ENCODE measurements at places on chromosomes 7 and 10.

DNA sequence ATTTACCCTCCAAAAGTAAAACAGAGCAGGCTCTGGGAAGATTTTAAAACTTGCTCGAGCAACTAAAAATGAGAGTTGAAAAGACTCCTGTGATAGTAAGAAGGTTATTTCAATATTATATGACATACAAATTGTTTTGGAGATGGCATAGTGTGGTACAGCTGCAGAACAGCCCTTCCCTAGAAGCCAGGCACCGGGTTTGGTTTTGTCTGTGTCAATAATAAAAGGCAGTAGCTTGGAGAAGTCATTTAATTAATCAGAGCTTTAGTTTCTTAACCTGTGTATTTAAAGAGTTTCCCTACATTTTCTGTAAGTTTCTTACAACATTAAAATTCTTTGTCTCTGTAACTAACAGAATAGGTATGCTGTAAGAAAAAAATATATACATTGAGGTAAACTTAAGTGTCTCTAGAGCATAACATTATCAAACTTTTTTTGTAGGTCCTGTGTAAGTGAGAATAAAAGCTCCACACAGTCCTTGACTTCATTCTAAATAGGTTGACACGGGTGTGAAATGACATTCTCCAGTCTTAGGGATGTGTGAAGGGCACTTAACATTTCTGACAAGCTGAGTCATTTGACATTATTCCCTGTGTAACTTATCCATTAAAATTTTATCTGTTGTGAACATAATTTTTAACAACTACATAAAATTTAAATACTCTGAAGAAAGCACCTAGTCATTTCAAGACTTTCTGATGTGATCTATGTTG, 425.0 kb upstream of the ETV1 start:
- DNase-seq = no peak

- no peak for DNase-seq
Measured at GRCh38 chr7:69898189-69898588, 299.9 kb downstream of the AUTS2 start.

GRCh38 chr7:149524394-149524793, 26.8 kb upstream of the ZNF746 start:
- no peak for DNase-seq

DNA sequence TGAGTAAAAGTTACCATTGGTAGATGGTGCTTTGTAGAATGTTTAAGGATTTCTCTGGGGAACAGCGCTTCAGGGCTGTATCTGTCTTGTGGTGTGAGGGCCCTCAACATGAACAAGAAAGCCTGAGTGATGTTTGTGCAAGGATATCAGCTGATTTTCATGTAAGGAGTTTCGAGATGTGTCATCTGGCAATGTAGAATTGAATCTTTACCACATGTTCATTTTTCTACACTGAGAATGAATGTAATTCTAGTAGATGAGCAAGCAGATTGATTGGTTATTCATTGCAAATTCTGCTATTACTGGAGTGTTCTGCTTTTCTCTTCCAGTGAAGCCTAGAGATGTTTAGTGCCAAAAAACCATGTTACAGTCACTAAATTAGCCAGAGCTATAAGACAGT, 87.7 kb downstream of the ST7 start:
- DNase-seq = no peak

- no peak for DNase-seq
Measured at GRCh38 chr10:124967255-124967654, 25.3 kb downstream of the ZRANB1 start.

- DNase-seq = no peak
Measured at GRCh38 chr10:113336549-113337130, 216.2 kb upstream of the HABP2 start.

DNA sequence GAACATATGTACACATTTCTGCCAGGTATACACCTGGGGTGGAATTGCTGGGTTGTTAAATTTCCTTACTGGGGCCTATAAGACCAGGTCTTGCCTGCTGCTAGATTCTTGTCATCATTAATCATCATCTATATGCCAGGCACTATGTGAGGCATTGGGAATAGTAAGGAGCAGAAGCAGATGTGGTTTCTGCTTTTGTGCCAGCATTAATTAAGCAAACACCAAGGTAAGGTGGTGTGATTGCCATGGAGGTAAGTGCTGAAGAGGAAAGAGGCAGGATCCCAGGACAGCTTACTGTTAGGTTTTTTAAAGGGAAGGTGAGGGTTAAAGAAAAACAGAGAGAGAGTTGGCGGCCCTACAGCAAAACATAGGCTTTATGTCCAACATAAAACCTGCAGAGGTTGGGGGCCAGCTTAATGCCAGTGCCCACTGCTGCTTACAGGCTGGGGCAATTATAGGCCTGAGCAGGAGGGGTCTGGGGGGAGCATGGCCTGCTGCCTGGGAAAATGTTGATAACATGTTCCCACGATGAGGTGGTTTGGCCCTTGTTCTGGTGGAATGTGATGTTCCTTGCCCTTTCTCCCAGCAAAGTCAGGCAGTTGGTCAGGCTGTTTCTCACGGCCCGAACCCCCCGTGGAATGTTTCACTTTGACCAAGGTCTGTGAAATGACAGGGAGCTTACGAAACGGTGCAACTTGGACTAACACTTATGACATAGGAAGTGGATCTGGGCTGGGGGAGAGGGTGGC, 93.9 kb downstream of the RBM20 start:
- no peak for DNase-seq

DNA sequence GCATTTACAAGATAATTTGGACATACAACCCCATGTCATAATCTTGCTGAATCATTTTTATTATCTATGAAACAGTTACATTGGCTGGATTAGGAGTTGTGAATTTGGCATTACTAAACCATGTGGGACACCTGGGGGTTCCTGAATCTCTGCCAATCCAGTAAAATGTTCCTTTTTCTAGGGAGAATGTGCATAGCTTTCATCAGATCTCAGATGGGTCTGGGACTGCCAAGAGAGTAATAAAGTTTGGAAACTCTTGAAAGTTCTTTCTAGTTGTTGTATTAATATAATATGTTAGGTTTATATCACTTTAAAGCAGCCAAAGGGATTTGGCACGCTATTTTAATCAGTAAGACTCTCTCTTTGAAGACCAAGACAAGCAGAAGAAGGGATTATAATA, 62.7 kb downstream of the SEMA3E start:
- no peak for DNase-seq

DNA sequence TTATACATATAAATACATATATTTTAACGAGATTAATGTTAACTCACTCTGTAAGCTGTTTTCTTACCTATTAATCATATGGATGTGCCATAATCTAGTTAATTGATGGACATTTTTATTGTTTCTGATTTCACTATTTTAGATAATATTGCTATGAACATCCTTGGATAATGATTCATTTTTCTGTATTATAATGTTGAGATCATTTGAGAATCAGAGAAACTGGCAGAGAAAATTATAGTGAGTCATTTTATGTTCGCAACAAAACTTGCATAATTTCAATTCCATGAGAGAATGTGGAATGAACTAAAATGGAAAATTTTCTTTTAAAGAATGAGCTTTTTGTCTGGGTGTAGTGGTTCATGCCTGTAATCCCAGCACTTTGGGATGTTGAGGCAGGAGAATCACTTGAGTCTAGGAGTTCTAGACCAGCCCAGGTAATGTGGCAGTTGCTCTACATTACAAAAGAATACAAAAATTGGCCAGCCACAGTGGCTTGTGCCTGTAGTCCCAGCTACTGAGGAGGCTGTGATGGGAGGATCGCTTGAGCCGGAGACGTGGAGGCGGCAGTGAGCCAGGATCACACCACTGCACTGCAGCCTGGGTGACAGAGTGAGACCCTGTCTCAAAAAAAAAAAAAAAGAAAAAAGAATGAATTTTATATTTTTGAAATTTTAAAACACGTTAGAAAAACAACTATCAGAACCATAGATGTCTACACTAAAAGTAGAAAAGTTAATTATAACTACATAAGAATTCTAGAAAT, 40.5 kb downstream of the PAPSS2 start:
- DNase-seq = no peak

DNA sequence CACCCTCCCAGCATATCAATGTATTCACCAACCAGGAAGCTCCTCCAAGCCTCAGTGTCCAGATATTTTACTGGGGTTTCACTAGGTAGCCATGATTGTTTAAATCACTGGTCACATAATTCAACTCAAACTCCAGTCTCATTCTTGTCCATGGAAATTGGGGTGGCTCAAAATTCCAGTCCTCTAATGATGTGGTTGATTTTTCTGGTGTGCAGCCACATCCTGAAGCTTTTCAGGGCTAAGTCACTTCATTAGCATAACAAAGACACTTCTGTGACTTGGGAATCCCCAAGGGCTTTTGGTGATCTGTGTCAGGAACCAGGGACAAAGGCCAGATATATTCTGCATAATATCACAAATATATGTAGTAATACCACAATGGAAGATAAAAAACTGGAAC, 786.9 kb upstream of the IGFBP3 start:
- DNase-seq = no peak

DNA sequence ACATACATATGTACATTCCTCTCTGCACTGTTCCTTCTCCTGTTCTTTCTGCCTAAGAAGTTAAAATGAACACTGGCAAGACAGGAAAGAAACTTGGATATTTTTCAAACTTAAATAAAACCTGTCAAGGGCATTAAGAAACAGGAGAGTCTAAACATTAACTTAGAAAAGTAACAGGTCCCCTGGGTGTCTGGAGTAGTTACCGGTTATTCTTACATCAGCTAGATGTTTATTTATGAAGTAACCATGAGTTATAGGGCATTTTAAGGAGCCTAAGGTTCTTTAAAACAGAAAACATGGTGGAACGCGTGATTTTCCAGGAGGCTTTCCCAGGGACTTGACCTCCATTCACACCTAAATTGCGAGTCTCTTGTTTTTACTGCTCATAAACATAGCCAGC, 148.2 kb downstream of the PRKCQ start:
- DNase-seq = no peak

GRCh38 chr7:100603726-100604027, 1.5 kb downstream of the PCOLCE start:
- no peak for DNase-seq

GRCh38 chr7:87339373-87339897, 6.0 kb upstream of the CROT start:
- no peak for DNase-seq

GRCh38 chr10:62761115-62761514, 43.4 kb upstream of the ADO start:
- no peak for DNase-seq

DNA sequence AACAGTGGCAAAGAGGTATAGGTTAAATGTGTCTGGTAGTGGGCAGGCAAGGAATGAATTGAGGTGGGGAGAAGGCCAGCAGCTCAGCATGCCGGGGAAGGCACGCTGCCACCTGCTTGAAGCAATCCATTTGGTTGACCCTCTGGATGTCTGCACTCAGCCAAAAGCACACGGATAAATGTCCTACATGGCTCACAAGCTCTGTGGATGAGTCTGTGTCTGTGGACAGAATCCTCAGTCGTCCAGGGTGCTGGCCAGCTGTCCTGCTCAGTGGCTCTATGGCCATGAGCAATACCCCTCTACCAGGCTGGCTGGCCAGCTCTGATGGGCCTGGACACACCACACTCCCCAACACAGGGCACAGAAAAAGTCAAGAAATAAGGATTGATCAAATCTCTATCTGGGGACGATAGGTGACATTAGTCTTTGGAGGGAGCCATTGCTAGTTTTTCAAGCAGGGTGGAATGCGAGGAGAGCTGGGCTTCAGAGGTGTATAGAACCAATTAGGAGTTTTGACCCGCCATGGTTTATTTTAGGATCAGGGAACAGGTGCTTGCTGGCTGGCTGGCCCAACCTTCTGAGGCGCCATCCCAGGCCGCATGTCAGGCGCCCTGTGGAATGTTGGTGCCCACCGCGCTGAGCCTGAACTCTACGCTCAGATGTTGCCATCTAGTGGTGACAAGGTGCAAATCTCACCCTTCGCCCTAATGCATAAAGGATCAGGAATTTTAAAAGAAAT, 493.4 kb downstream of the TNS3 start:
- peak; percentile 60 for DNase-seq

- peak; percentile 41 for DNase-seq
Measured at GRCh38 chr10:24952707-24953645, 570 bp upstream of the PRTFDC1 start.

DNA sequence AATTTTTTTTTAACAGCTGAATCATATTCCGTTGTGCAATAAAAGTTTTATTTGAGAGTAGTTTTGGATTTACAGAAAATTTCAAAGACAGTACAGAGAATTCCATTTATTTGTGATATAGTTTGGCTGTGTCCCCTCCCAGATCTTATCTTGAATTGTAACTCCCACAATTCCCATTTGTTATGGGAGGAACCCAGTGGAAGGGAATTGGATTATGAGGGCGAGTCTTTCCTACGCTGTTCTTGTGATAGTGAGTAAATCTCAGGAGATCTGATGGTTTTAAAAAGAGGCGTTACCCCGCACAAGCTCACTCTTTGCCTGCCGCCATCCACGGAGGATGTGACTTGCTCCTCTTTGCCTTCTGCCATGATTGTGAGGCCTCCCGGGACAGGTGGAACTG, 228.0 kb upstream of the MAGI2 start:
- no peak for DNase-seq

DNA sequence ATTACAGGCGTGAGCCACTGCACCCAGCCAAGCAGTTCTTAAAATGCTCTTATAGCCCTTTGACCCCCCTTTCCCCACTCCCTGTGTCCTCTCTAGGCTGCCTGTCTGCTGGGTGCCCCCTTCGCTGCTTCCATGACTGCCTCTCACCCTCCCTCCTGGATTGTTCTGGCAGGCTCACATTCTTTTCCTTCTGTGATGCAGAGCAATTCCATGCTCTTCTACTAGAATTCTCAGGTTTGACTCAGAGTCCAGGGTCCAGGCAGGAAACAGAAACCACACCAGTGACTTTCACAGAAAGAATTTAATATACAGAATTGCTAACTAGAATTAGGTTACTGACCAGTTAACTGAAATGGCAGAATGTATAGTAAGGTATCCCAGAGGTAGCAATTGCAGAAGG, 244.8 kb downstream of the BAMBI start:
- DNase-seq = peak; percentile 12

DNA sequence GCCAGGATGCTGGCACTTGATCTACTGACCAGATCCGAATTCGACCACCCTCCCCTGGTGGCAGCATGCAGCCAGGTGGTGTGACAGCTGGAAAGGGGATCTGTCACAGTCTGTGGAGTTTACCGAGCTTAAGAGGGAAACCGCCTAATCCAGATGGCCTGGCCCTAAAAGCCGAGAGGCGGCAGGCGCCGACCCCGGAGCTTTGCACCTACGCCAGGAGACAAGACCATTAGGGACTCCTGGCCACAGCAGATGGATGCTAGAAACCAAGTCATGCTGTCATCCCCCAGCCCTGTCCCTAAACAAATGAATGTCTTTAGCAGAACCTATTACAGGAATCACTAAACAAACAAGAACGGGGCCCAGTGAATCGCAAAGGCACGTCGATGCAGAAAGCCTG, 27.7 kb downstream of the RCC1L start:
- no peak for DNase-seq

DNA sequence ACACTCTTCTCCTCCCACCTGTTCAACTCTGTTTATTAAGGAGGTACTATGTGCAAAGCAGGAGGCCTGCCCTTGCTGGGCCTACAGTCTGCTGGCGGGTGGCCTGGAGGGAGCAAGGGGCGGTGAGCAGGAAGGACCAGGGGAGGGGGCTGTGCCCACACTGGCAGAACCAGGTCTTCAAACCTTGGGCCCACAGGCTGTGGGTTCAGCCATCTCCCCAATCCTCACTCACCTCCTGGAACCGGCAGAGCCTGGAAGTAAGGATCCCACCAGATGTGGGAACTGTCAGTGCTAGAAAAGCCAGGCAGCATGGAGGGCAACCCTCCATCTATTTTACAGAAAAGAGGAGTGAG, 50.8 kb downstream of the CAMK2B start:
- no peak for DNase-seq

- no peak for DNase-seq
Measured at GRCh38 chr7:155371331-155371883, 73.7 kb downstream of the INSIG1 start.
